ENCODE measurements at places on chromosomes 11 and 22. TPM values are rescaled to one million over a fixed set of nuclear protein-coding genes. Genes with fewer than 3 reads are reported as not detected.

- DNase-seq: no peak
Measured at GRCh38 chr11:24271798-24272197, 225.1 kb upstream of the LUZP2 start.

DNA sequence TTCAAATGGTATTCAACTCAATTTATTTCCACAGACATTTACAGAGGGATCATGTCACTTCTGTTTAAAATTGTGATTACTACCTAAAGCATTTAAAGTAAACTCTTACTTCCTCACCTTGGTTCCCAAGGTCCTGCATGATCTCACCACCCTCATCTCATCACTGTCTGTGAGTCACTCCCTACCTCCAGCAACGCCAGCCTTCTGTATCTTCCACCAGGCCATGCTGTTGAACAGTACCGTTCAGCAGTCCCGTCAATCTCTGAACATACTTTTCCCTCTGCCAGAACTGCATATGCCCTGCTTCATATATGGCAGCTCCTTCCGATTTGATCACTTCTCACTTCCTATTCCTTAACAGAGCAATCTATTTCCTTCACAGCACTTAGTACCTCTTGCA lies 2.0 kb downstream of the FBXO3 start:
- DNase-seq: peak; percentile 77

RNF26 gene
- 5.0 TPM for total RNA-seq

DNA sequence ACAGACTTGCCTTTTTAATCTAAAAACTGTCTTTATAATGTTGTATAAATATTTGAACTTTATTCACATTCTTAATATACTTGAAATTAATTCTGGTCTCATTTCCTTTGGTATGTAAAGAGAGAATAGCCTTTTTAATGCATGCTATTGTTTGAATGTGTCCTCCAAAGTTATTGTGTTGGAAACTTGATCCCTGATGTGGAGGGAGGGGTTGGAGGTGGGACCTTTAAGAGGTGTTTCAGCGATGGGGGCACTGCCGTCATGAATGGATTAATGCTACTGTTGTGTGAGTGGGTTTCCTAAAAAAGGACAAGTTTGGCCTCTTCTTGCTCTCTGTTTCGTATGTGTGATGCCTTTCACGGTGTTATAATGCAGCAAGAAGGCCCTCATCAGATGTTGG lies 131.7 kb downstream of the DDX10 start:
- no peak for DNase-seq

DNA sequence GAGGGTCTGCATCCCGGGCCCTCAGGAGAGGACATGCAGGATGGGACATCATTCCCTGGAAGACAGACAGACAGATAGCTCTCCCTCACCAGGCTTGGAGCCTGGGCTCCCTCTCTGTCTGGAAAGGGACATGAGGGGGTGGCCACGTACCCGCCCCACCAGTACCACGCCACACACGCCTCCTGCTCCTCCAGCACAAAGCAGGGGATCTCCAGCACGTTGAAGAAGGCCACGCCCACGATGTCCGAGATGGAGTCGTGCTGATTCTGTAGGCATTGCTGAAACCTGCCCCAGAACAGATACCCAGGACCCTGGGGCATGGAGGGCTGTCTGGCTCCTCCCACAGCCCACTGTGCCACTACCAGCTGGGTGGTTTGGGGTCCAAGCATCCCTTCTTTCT lies 2.2 kb downstream of the PLA2G3 start:
- peak; percentile 56 for DNase-seq

GRCh38 chr11:18700375-18700774 lies 1.8 kb downstream of the TMEM86A start:
- DNase-seq: no peak

- DNase-seq: no peak
Measured at GRCh38 chr11:111836721-111837120, 34.7 kb downstream of the ALG9 start.

RASGRP2 gene
- 0.29 TPM for total RNA-seq

- no peak for DNase-seq
Measured at GRCh38 chr11:35621620-35622019, 3.4 kb downstream of the FJX1 start.

DNA sequence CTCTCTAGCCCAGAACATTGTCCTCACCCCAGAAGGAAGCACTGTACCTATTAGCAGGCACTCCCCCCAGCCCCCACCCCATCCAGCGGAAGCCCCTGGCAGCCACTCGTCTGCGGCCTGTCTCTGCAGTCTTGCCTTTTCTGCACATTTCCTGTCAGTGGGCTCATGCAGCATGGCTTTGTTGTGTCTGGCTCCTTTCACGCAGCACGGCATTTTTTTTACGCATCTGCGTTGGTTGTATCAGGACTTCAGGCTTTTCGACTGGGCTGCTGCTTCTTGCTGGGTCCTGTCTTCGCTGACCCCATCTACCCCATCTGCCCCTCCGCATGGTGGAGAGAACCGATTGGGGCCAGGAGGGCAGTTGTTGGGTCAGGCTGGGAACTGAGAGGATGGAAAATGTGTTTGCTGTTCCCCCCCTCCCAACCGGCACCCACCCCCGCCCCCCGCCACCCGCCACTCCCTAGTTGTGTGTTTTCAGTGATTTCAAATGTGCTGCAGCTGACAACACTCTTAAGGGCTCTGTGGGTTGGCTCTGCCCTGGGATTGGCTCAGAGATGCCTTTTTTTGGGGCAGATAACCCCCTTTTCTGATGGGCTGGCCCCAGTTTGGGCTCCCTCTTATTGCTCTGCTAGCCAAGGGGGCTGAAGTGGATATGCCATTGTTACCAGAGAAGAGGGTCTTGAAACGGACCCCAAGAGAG lies 110.0 kb downstream of the KIAA1671 start:
- peak; percentile 29 for DNase-seq

GRCh38 chr22:28139516-28139915 lies 220.5 kb upstream of the PITPNB start:
- DNase-seq: peak; percentile 43

MN1 gene
- total RNA-seq: 6.2 TPM

CCDC117 gene
- 28.6 TPM for total RNA-seq

MPPED1 gene
- not detected for total RNA-seq

OR52E8 gene
- not detected for total RNA-seq

MMP3 gene
- 5.1 TPM for total RNA-seq

RFPL1 gene
- not detected for total RNA-seq

ZNF70 gene
- 6.5 TPM for total RNA-seq

- no peak for DNase-seq
Measured at GRCh38 chr11:134020598-134020997, 48.3 kb upstream of the JAM3 start.

DNA sequence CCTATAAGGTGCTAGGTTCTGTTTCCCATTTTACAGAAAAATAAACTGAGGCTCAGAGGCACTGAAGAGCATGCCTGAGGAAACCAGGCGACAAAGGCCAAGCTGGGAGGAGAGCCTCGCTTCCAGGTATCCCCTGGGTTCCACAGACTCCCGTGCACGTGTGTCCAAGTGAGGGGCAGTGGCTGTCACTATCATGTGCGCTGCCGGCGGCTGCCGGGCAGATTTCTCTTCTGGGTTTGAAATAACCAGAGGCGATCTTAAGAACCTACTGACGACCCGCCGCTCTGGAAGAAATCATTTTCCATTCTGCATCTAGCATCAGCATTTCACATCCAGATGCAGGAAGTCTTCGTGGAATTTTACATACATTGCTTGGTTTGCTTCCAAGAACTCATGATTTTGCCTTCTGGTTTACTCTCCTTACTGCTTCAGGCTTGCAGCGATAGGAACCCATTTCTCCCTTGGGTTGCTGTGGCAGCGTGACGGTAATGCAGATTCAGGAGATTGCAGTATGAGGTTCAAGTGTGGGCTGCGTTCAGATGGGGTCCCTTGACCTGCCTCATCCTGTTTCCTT lies 28.6 kb downstream of the ARHGAP8 start:
- DNase-seq: peak; percentile 15

LARGE2 gene
- total RNA-seq: not detected

DNA sequence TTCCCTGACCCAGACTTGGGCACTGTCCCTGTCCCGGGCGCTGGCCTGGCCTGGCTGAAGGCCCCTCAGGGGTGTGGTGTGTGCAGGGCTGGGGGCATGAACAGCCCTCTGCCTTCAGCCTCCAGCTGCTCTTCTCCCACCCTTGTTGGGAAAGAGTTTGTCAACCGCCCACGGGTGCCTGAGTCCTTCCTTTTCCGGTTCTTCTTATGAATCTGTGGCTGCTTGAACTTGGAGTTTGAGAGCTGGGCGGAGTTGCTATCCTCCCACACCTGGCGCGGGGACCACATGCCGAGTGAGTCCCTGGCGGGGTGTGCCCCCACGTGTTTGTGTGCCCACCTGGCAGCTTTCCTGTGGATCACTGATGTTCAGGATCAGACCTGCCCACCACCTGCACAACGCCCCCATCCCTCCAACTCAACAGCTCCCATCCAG lies 13.4 kb downstream of the NFAM1 start:
- DNase-seq: no peak

BAIAP2L2 gene
- total RNA-seq: 0.88 TPM

GRCh38 chr11:115819014-115819413 lies 314.8 kb upstream of the CADM1 start:
- DNase-seq: no peak

- DNase-seq: no peak
Measured at GRCh38 chr11:94117197-94117574, 11.5 kb upstream of the PANX1 start.

CDC42EP1 gene
- total RNA-seq: 28.6 TPM

- no peak for DNase-seq
Measured at GRCh38 chr11:134566311-134566710, 154.3 kb upstream of the B3GAT1 start.

PGR gene
- total RNA-seq: 0.29 TPM

CCDC157 gene
- total RNA-seq: 2.9 TPM

- no peak for DNase-seq
Measured at GRCh38 chr11:35554491-35555437, 29.3 kb upstream of the PAMR1 start.

DNA sequence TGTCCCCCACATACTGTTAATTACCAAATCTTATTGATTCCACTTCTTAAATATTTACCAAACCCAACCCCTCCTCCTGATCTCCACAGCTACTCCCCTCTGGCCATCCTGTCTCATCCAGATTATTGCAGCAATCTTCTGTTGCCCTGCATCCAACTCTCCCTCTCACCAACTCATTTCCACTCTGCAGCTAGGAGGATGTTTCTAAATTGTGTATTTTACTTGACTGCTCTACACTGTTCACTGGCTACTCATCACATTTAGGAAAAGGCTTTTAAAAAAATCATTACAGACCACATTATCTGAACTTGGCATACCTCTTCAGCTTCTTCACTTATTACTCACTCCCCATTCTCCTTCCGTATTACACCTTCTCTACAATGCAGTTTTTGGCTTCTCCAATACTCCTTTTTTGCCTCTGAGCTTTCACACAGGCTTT lies 117.9 kb downstream of the ATG16L2 start:
- peak; percentile 34 for DNase-seq

DNA sequence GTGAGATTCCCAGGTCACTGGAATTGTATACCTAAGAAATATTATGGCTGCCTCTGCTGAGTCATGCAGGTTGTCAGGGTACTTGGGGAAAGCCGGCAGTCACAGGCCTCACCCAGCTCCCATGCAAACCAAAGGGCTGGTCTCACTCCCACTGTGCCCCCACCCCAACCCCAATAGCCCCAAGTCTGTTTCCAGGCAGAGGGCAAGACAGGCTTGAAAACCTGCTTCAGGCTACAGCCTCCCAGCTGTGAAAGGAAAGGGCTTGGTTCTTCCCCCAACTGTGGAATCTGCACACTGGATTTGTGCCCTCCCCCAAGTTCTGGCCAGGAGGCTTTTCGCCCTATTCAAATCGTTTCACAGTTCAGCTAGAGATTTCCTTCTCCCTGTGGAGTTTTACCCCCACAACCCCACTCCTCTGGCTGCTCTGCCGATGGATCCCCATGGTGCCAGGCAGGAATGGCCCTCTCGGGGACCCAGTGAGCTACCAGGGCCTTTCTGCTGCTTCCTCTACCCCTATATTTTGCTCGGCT lies 37.0 kb upstream of the ABTB2 start:
- no peak for DNase-seq

DNA sequence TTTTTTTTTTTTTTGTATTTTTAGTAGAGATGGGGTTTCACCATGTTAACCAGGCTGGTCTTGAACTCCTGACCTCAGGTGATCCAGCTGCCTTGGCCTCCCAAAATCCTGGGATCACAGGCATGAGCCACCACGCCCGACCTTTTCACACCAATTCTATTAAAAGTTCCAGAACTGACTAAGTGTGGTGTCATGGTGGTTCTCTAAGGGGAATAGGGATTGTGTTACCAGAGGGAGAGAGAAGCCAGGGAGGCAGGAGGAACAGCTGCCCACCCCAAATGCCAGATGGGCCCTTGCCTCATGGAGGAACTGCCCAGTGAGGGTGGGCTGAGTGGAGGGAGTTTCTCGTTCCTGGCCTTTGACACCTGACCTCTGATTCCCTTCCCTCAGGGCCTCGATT lies 5.9 kb downstream of the RPS6KA4 start:
- DNase-seq: peak; percentile 66

GRCh38 chr11:88814076-88814475 lies 251.7 kb downstream of the GRM5 start:
- no peak for DNase-seq

DNA sequence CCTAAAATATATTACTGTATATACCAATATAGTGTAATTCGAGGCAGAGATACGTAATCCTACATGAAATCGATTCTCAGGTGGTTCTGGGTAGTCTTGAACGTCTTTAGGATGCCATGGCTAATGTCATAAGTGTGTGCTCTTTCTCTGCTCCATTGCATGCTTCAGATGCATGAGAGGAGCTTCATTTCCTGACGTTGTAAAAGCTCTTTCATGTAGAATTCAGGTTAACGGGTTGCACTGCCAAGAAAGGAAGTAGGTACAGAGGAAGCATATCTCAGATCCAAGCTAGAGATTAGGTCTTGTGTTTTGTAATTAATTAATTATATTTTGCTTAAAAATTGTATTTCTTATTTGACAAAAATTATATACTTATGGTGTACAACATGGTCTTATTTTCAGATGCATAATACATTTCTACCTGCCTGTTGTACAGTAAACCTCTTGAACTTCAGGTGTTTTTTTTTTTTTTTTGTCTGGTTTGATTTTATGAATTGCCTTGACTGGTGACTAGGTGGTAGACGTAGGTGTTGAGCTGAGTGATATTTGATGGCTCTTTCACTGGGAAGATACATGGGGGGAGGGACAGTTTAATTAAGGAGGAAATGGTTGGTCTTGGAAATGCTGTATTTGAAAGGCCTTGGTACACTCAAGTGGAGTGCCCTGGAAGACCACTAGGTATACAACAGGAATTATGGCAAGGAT lies 9.3 kb downstream of the NUP50 start:
- no peak for DNase-seq

RIC3 gene
- not detected for total RNA-seq

DNA sequence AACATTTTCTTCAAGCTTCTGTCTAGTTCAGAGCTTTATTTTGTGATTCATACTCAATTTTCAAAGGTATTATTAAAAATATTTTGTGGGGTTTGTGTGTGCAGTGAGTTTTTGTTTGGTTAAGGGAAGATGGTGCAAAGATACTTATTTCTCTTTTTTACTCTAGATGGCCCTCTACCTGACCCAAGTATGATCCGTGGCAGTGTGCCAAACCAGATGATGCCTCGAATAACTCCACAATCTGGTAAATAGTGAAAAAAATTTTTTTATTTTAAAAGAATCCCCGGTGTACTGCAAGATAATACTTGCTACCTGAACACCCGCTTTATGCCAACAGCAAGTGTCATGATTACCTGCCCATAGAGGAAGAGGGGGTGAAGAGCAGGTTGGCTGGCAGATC lies 54.2 kb downstream of the EP300 start:
- no peak for DNase-seq

ALG12 gene
- total RNA-seq: 20.0 TPM

- peak; percentile 61 for DNase-seq
Measured at GRCh38 chr11:14413307-14414069, 54.5 kb upstream of the RRAS2 start.

ANKRD13D gene
- total RNA-seq: 34.4 TPM

- peak; percentile 31 for DNase-seq
Measured at GRCh38 chr22:22866381-22867111, 21.1 kb upstream of the IGLL5 start.

GRCh38 chr11:10350334-10350733 lies 45.5 kb downstream of the ADM start:
- no peak for DNase-seq

All from osteoblast (primary cell).